ACHN (cell line): ENCODE measurements at places on chromosomes 7 and 10.

DNA sequence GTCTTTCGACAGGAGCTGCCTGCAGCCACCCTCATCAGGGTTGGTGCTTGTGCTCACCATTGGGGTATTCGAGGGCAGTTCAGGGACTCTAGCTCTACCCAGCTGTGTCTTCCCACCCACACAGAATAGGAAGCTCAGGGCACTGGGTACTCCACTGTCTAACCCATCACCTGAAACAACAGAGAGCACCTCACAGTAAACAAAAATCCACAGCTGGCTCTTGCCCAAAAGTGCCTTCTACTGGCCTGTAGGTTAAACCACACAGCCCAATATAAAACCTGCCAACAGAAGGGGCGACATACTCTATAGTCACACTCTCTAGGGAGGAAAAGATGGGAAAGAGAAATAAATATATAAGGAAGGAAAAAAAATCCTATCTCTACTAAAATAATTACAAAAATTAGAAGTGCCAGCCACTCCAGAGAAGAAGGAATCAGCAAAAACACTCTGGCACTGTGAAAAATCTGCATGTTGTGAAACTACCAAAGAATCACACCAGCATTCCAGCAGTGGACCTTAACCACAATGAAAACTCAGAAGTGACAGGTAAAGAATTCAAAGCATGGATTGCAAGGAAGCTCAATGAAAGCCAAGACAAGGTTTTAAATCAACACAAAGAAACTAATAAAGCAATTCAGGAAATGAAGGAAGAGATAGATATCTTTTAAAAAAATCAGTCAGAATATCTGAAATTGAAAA is 110.0 kb downstream of the HGF start:
- no peak for DNase-seq

GRCh38 chr10:14349081-14349480 is 18.4 kb upstream of the FRMD4A start:
- DNase-seq: no peak

DNA sequence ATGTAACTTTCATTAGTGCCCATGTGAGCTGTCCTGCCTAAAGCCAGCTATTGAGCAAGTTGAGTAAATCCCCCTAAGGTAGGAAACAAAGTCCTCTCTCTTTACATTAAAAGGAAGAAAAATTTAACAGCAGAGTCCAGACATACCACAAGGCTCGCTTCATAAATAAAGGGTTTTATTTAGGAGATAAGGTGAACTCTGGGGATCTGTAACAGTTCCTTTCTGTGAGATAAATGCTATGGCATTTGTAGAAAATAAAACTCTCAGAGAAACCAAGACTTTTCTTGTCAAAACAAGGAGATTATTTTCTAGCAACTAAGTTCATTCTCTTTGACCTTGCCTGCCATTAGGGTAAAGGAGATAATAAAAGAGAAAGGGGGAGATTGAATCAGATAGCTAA is 32.3 kb upstream of the LYZL1 start:
- no peak for DNase-seq

DNA sequence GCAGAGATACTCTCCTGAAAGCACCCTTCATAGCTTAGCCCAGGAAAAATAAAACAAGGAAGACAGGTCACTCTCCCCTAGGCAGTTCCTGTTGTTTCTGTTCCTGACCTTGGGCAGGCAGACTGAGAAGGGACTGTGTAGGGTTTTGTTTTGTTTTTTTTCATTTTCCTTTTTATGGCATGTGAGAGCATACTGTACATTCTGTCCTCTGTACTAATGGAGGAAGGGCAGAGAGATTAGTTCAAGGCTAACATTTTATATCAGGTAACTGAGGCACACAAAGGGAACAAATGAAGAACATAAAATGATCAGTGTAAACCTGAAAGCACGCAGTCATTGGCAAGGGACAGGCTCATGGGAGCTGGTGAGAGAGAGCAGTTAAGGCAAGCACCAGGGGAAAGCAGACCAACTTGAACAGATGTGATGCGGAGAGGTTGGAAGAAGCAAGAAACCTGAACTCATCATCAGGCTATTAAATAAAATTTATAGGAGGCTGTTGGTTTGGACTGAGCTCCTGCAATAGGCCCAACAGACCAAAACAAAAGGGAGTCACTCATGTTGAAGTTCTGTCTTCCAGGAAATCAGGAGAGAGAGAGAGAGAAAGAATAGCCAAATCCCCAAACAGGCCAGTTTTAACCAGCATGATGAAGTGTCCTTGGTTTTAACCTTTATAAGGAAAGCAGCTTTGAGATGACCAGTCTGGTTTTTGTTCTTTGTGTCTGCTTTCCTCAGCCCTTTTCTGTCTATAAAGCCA is 34.1 kb upstream of the PDCD4 start:
- DNase-seq: no peak

GRCh38 chr7:21113609-21114415 is 314.1 kb upstream of the SP4 start:
- peak; percentile 96 for DNase-seq

DNA sequence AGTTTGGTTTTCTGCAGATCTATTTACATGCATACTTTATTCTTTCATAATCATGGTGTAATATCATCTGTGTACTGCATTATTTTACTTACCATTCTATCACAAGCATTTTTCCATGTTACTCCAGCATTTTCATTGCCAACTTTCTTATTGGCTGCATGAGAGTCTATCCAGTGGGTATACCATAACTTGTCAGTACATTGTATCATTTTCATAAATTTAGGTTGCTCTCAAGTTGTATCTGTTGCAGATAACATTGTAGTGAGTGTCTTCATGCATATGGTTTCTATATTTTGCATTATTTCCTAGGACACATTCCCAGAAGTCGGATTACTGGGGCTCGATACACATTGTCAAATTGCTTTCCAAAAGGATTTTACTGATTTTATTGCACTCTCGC is 87.2 kb upstream of the INSYN2A start:
- DNase-seq: no peak

GRCh38 chr7:47386273-47386835 is 195.6 kb downstream of the TNS3 start:
- DNase-seq: no peak

GRCh38 chr7:100825751-100826513 is 1.4 kb downstream of the EPHB4 start:
- peak; percentile 53 for DNase-seq

- DNase-seq: no peak
Measured at GRCh38 chr7:155529346-155529745, 17.0 kb downstream of the CNPY1 start.

DNA sequence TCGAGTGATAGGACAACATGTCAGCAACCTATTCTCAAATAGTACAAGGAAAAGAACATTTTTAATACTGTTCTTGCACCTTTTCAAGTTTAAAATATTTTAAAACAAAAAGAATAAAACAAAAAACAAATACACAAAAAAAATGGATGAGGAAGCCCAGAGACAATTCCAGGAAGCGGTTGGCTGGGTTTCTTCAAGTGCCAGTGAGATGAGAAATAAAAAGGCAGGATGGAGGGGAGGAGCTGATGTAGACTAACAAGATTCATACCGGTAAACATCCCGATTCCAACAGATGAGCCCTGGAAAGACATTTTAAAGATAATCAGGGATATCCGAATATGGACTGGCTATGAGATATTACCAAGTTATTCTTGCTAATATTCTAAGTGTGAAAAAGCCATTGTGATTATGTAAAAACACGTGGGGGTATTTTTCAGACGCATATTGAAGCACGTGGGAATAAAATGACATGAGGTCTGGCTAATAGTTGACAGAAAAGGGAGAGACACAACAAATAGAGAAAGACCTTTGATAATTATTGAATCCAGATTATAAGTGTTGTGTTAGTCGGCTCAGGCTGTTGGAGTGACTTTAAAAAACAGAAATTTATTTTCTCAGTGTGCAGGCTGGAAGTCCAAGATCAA is 101.3 kb upstream of the LRRC4 start:
- no peak for DNase-seq

- no peak for DNase-seq
Measured at GRCh38 chr7:151968357-151968756, 12.1 kb downstream of the GALNTL5 start.

DNA sequence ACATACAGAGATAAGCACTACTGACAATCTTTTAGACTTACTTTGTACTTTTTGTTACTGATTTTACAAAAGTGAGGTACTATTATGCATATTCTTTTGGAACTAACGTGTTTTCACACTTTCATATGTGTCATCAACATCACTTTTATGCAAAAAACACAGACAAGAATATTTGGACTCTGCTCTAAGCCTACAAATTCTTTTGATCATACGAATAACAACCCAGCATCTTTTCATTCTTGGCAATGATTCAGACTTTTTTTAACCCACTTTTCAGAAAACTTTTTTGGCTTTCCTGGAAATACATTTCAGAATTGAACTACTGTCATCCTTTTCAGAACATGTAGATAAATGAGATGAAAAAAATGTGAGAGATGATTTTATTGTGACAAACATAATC is 30.2 kb downstream of the USP6NL start:
- DNase-seq: no peak

GRCh38 chr7:47194516-47195057 is 387.3 kb downstream of the TNS3 start:
- DNase-seq: no peak

DNA sequence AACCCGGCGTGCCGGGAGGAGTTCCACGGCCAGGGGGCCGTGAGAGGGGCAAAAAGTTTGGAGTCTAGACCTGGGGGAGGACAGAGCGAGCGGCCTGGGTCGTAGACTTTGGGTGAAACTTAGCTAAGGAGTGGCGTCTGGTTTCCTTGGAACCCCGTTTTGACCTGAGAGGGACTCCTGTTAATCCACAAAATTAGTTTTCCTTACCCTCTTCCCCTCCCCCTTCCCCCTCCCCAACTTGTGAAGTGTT is 574 bp downstream of the MARCHF5 start:
- DNase-seq: no peak

DNA sequence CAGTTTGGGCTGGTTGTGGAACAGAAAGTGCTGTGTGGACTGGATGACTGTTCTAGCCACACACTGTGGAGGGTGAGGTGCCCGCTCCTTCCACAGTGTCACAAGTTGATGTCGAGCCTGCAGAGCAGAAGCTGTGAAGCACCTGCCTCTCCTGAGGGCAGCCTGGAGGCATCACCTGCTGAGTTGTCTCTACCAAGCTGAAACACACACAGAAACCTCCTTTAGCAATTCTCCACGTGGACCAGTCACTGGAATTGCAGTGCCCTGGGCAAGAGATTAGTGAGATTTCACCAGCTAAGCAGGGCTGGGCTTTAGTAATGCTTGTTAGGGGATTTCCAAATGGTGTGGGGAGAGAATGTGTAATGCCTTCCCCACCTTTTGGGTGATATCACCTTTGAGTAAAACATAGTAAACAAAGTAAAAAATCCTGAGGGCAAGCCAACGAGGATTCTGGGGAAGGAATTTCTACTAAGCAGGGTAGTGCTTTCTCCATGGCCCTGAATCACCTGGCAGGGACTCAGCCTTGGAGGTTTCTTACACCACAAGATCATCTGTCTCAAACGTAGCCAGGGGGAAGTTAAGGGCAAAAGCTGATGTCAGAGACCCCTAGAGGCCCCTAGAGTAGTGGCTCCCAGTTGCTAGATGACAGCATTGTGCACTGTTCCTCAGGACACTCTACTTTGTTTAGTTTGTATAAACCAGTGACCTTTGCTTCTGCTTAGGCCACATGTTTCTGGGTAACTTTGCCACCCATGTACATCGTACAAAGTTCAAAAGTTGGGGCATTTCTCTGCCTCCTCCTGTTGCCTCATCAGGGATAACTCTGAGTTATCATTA is 233.1 kb upstream of the IGFBP3 start:
- no peak for DNase-seq

GRCh38 chr7:100080907-100081534 is 502 bp downstream of the ZNF3 start:
- DNase-seq: peak; percentile 36

DNA sequence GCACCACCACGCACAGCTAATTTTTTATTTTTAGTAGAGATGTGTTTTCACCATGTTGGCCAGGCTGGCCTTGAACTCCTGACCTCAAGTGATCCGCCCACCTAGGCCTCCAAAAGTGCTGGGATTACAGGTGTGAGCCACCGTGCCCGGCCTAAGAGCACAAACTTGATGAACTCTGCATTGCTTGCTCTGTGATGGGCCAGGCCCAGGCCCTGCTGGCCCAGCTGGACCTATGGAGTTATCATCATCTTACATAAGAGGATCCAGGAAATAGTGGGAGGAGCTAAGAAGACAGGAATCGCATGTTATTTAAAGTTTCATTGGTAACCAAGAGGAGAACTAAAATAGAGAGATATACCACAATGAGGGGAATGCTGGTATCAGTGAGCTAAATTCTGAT is 86.9 kb downstream of the DAGLB start:
- DNase-seq: no peak
